ENCODE measurements at places on chromosomes 4 and X. TPM values are rescaled to one million over a fixed set of nuclear protein-coding genes. Genes with fewer than 3 reads are reported as not detected.

GRCh38 chr4:62588671-62589070 lies 1388.5 kb downstream of the ADGRL3 start:
- no peak for DNase-seq

- peak; percentile 49 for DNase-seq
These were observed 163.5 kb downstream of the FAM47A start for GRCh38 chrX:33968611-33969010.

GRCh38 chr4:113919145-113919544 lies 60.3 kb downstream of the ARSJ start:
- no peak for DNase-seq

DCX gene
- not detected for total RNA-seq
